ENCODE measurements at places on chromosomes 1 and 21.
A peak's percentile ranks its signal among the peaks of the same experiment; 100 is the strongest.

- no peak for DNase-seq
These were observed 82.1 kb upstream of the ARHGEF16 start for GRCh38 chr1:3372317-3372716.

DNA sequence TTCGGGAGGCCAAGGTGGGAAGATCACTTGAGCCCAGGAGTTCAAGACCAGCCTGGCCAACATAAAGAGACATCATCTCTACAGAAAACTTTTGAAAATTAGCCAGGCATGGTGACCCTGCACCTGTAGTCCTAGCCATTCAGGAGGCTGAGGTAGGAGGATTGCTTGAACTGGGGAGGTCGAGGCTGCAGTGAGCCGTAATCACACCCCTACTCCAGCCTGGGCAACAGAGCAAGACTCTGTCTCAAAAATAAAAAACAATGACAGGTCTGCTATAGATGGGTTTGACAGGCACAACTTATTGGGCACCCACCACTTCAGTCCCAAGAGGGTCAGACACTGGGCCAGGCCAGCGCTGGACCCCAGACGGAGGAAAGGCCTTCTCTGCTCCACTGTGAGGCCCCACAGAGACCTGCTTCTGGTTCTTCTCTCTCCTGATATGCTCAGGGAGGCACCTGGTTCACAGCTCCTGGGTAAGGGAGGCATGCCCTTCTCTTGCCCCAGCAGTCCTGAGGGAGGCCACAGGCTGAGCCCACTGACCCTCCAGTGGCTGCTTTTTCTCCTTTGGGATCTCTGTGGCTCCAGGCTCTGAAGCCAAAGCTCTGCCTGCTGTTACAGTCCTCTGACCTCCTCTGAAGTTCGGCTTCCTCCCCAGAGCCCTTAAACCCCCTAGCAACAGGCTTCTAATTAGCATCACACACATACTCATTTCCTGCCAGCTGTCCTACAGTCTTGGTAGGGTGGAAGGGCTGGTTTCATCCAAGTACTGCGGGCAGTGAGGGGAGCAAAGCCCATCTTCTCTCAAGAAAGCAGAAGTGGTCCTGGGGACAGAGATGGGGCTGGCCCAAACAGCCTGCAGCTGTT lies 14.4 kb downstream of the S100A16 start:
- DNase-seq = peak; percentile 45

DNA sequence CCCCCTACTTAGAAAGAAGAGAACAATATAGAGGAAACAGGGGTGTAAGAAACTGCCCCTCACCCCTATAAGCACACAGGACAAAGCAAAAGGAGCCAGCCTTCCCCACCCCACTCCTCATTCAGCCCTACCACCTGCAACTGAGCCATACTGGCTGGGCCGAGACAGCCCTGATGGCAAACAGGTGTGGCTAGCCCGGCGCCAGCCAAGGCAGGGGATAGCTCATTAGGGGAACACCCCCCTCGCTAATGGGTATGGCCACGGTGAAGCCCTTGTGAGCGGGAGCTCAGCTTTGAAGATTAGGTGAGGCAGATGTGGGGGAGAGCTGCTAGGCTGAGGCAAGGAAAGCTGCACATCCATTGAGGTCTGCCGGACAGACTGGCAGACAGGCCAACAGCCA lies 65.5 kb downstream of the ERI3 start:
- DNase-seq = no peak

- no peak for DNase-seq
These were observed 215.4 kb downstream of the ASTN1 start for GRCh38 chr1:176949033-176949662.

DNA sequence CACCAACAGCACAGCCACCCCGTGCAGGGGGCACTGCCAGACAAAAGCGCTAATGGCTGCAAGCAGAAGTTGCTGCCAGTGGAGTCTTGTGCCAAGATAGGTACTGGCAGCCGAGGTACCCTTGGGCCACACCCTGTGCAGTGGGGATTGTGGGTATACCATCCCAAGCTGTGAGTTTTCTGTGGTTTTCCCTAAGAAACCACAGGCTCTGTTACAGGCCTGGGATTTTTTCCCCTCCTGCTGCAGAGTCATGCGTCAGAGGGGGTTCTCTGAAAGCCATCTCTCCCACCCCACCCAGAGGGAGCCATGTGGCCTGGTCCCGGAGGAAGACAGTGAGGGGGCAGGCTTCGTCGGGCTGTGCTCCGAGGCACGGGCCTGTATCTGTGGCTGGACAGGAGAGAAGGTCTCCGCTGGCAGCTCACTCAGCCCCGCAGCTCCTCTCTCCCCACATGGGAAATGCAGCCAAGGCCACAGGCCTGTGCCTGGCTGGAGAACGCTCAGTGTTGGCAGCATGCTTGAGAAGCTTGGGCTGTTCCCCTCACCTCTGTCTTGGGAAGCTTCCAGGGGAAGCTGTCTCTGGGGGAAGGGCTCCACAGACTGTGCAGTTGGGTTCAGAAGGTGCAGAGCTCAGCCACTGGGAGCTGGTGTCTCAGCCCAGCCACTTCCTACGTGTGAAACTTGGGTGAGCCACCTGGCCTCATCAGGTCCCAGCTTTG lies 42.5 kb downstream of the NEK2 start:
- DNase-seq = no peak

GRCh38 chr21:36059823-36060158 lies 535 bp downstream of the SETD4 start:
- peak; percentile 39 for DNase-seq

DNA sequence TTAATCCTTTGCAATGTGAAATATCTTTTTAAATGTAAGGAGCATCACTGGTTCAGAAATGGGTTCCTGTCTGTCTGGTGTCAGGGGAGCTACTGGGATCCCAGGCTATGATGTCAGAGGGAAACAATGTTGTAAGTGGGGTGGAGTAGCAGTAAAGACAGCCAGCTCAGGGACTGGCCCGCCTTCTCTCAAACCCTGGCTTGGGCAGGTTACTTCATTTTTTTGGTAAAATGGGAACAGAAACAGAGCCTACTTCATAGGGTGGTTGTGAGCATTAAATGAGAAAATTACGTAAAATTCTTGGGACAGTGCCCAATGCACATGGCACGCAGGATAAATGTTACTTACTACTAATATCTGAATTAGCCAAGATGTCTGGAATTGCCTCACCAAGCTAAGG lies 30.7 kb upstream of the IL20 start:
- peak; percentile 93 for DNase-seq

DNA sequence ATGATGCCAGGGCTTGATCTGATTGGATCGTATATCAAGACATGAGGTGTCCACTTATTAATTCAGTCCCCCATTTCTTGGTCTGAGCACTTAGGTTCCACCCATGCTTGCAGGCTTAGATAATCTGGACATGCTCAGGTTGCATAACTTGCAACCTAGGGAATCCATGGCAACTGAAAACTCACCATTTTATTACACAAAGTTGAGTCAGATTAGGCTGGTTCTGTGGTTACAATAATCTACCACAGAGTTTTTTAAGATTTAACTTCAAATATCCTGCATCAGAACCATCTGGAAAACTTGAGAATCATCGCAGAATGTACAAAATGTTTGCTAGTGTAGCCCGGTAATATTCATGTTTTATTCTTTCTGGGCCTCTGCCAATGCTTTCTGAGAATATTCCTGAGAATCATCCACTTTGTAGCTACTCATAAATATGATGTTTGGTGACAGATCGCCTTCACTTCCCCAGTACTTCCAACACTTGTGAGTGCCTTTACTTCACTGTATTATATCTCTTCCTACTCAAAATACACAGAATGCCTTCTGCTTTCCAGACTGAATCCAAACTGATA lies 707.2 kb upstream of the ADAMTS5 start:
- no peak for DNase-seq

- no peak for DNase-seq
These were observed 7.3 kb upstream of the IFNGR2 start for GRCh38 chr21:33395891-33396331.

DNA sequence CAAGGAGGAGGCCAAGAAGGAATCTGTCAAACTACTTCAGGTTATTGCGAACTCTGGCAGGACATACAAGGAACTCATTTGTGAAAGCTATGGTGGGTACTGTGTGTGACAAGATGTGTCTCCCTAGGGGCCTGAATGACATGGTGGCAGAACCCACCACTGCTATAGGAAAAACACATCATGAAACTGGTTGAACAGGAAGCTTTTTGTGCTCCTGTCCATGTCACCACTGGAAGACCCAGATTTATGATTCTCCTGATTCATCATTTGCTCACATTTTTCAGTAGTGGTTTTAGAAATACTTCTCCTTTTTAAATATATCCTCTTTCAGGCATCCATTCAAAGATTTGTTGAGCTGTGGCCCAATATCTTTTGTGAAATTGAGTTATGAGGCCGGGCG lies 23.6 kb downstream of the ARMH1 start:
- peak; percentile 42 for DNase-seq

DNA sequence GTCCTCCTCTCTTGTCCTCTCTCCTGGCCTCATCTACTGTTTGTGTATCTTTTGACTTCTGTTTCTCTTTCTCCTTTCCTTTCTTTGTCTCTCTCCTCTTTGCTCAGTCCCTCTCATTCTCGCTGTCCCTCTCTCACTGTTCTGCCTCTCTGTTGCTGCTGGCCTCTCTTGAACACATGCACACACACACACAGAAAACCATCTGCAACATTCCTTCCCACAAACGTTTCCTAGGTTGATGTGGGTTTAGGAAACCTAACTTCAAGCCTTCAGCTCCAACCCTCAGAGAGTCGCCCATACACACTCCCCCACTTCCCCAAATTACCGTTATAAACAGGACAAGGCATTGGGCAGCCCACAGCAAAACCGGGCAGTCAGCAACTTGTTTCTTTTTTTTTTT lies 10.9 kb upstream of the SSBP3 start:
- DNase-seq = peak; percentile 78

DNA sequence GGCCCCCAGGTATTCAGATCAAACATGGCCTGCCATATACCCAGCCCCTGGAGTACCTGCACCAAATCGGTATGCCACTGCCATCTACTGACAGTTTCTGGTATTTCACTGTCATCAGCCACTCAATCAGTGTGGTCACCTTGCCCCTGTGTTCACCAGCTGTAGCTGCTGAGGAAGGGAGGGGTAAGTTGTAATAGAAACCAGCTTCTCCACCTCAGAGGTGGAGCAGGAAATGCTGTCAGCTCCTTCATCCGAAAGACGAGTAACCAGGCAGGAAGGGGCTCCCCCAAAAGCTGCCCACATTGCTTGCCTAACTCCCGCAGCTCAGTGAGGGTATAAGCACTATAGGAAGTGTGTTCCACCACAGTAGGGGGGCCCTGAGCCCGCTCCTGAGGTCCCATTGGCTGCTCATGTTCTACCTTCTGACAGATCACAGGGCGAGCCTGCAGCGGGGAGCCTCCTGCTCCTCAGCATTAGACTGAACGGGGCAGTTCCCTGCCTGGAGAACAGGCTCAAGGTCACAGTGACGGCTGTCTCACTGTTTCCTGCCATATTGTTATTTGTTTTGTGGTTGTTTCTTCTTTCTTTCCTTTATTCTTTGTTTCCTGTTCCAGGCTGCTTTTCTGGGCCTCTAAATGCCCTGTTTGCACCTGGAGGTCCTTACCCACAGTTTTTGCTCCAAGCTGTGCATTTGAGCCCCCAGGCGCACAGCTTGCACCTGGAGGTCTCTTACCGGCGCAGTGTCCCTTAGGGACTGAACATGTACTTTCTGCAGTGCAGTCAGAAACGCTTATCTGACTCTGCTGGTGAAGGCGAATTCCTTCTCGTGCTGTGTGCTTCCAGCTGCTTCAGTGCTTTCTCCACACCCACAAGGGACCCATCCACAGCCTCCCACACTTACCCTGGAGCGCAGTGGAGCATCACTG lies 1638.3 kb downstream of the MRPL39 start:
- DNase-seq = peak; percentile 57

GRCh38 chr1:86912281-86912900 lies 1.5 kb downstream of the SELENOF start:
- no peak for DNase-seq

DNA sequence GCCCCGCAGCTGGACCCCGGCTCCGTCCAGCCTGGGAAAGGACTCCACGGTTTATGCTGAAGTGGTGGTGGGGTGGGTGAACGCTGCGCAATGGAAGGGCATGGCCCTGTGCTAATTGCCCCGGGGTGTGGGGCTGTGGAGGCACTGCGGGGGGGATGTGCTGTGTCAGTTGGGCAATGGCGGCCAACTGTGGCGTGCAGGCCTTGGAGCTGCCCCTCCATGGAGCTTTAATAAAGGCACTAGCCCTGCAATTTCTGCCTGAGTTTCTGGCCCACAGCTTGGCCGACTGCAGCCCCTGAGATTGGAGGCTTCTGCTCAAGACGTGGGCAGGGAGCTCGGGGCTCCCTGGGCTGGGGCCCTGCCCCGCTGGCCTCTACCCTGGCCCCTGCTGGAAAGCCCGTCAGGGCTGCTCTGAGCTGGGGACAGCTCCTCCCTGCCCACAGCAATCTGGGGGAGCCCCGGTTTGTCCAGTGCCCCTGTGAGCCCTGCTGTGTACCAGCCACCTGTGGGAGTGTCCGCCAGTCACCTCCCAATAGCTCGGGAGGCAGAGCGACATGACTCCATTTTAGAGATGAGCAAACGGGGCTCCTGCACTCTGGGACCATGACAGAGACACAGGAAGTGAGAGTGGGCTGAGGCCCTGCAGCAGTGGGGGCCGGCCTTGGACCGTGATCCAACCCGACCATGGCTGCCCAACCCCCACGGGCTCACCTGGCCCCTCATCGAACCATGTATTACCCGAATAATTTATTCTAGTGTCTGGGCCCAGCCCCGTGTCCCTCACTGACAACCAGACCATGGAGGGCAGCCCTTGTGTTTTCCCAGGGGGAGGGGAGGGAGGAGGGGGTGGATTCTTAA lies 8.7 kb upstream of the TNFRSF14 start:
- DNase-seq = peak; percentile 11

GRCh38 chr1:185896863-185897262 lies 162.7 kb downstream of the HMCN1 start:
- no peak for DNase-seq

GRCh38 chr1:110600716-110601115 lies 5.4 kb downstream of the KCNA2 start:
- DNase-seq = no peak

DNA sequence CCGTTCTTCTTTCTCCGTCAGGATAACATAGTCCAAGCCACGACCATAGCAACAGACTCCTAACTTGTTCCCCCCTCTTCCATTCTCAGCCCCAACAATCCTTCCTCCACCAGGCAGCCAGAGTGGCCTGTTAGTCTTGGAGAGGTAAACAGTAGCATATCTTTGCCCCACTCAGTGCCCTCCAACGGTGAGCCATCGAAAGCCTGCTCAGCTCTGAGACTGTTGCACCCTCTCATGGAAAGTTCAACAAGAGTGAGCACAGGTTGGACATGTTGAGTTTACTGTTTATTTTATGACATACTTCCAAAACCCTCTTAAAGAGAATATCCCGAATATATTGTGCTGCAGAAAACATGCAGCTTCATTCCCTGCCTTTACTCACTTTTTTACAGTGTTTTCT lies 30.1 kb upstream of the BACE2 start:
- no peak for DNase-seq

DNA sequence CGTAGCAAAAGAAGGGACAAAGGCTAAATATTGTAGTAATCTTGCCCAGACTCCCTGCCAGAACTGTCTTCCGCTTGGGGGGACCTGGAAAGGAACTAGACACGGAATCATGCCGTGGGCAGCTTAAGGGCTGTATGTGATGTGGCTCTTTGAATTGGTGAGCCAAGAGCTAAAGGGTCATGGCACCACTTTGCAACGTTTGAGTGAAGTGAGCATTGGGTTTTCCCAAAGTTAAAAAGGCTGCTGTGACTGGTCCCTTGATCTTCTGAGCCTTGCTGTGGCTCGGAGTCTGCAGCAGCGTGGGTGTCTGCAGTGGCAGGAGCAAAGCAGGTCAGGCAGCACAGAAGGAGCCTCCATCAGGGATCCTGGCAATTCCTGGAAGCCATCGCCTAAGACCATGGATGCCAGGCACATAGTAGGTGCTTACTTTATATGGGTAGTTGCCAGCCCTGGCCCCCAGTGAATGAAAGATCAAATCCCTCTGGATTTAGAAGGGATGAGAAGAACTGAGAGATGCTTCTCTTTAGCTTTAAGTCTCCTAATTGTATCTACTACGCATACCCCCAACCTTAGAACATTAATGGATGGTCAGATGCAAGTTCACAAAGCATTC lies 1.8 kb downstream of the SMYD2 start:
- DNase-seq = no peak
